ENCODE measurements at places on chromosomes 12 and 14.

DNA sequence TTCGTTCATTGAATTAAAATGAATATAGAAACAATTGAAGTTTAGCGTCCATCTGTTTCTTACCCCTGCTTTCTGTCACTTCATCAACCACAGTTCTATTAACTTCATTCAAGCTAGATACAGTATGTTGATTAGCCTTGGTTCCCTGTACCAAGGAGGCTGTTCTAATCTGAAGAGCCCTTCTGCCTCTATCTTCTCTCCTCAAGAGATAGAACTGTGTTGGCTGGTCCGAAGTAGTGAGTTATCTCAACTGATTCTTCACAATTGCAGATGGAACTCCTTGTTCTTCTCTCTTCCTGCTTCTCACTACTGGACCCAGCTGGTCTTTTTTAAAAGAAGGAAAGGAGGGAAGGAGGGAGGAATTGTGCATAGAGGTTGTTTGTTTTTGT, 82.1 kb upstream of the TRAF3 start:
- DNase-seq, result no peak

GRCh38 chr12:40168868-40169267, 55.9 kb upstream of the LRRK2 start:
- no peak for DNase-seq

DNA sequence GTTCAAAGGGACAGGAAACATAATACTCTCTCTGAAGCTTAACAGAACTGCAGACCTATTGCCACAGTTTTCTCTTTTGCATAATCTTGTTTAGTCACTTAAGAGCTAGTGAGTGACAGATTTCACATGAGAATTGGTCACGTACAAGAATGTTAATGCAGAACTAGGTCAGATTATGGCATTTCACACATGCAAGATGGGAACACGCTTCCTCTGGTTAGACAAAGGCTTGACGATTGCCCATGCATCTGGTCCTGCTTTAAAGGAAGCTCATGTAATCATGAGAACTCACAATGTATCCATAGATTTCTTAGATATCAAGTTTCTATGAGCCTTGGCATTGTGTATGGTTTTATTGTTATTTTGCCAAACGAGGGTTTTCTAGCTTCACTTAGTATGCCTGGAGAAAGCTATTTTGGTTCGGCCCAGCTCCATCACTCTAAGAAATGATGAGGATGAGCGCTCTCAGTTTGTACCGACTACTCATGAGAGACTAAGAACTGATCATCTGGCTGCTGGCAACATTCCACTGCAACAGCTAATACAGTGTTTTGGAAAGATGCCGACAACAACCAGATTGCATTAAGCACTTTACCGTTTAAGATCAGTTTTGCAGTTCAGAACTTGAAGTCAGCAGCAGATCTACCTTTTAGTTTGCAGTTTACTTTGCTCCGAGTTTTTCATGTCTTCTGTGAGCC, 380.0 kb downstream of the DIO2 start:
- no peak for DNase-seq

- no peak for DNase-seq
These were observed 11.8 kb downstream of the ALG10B start for GRCh38 chr12:38328306-38328895.

- no peak for DNase-seq
These were observed 486.7 kb downstream of the APAF1 start for GRCh38 chr12:99131751-99132199.

- DNase-seq, result no peak
These were observed 218.3 kb downstream of the TTC6 start for GRCh38 chr14:37813732-37814131.
